ENCODE measurements at places on chromosomes 1 and 21.

DNA sequence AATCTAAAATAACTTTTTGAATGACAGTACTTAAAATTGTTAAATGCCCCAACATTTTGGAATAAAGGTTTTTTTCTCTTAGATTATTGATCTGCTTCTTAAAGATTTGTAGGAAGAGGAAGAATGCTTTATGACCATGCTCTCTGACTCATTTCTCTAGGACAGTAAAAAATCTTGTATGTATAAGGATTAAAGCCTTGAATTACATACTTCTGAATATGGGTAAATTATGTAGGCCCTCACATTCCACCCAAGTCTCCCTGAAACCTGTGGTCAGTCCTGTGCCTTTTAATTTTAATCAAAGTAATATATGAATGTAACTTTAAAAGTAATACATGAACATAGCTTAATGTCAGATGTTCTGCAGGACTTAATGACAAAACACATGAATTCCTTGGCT, 50.5 kb downstream of the ABCD3 start:
- DNase-seq = no peak

- DNase-seq = no peak
These were observed 66.1 kb downstream of the NCAM2 start for GRCh38 chr21:21064353-21064752.

GRCh38 chr1:23591460-23592208, 32.3 kb upstream of the ID3 start:
- DNase-seq = no peak

DNA sequence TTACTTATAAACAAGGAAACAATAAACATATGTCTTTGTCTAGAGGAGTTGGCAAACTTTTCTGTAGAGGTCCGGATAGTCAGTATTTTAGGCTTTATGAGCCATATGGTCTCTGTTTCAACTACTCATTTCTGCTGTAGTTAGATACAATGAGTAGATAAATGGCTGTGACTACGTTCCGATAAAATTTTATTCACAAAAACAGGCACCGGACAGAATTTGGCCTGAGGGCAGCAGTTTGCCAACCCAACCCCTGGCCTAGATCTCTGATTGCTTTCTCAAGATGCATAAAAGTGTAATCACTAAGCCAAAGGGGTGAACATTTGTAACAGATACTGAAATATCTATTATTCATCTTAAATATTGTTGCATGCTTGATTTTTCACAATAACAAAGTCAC, 123.1 kb upstream of the ESRRG start:
- no peak for DNase-seq

DNA sequence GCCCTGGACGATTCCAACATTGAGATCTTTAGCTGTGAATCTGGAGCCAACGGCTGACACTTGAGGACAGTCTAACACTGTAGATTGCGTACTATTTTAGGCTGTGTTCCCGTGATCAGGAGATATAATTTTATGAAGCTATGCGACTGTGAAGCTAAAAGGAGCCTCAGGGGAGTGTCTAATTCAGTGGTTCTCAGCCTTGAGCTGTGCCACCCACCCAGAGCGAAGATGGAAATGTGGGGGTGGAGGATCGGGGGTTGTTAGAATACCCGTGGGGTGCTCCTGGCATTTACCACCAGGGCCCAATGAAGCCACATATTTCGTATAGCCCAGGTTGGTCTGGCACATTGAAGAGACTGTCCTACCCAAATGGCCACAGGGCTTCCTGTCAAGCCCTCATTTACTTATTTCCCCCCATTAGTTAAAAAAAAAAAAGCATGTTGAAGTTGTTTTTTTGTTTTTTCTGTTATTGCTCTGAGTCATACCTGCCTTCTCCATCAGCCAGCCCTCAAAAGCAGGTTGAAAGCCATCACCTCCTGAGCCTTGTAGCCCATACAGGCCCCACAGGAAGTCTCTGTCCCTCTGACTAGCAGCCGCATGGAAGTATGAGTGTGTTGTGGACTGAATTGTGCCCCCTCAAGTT, 141.7 kb downstream of the GALNT2 start:
- no peak for DNase-seq

DNA sequence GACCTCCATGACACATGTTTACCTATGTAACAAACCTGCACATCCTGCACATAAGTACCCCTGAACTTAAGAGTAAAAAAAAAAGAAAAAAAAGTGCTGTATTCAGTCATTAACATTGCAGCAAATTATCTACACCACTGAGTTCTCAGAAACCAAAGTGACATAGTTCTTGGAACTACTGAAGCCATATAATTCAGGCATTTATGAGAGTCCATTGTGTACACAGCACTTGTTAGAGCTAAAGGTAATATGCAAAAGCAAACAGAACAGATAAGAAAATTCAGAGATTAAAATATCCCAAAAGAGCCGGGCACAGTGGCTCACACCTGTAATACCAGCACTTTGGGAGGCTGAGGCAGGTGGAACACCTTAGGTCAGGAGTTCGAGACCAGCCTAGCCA, 38.0 kb downstream of the F5 start:
- no peak for DNase-seq

GRCh38 chr1:22773981-22774832, 63.6 kb downstream of the EPHB2 start:
- DNase-seq = no peak

DNA sequence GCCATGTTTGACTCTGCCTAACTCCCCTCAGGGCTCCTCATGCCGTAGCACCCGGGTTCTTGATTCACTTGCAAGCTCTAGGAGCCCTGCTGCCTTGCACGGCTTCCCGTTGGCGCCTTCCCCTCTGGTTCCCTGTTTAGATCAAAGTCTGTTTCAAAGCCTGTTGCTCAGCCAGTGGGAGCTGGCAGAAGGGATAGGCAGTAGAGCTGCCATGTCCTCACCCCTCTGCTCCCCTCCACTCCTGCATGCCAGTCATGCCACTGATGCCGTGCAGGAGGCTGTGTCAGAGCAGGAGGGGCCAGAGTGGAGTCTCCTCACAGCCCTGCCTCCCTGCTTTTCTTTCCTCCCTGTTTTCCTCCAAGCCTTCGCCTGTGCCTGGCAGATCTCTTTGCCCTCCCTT, 26.5 kb downstream of the HMGCS2 start:
- no peak for DNase-seq

DNA sequence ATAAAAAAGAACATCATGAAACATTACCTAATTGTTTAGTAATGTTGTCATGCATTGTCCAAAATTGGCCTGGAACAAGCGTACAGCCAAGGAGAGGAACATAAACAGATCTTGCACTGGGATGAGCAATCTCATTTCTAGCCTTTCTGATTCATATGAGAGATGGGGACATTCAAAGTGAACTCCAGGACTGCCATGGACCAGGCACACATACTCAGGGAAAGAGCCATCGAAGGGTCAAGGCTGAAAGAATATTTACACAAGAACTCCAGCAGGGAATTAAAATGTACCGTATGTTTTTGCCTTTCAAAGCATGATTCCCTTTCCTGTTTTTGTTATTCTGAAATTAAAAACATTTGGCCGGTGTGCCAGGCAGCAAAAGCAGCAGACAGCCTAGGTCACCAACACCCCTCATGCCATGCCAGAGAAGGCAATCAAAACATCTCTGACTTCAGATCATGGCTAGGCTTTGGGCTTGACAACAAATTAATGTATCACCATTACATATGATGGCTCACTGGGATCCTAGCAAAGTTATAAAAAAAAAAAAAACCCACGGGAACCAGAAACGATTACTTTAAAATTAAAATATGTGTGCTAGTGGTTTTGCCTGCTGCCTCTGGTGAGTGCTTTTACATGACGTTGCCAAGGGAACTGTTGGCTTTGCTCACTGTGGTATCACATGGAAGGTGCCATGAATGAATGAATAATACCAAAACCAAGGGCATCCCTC, 159.8 kb downstream of the TGFBR3 start:
- DNase-seq = no peak

DNA sequence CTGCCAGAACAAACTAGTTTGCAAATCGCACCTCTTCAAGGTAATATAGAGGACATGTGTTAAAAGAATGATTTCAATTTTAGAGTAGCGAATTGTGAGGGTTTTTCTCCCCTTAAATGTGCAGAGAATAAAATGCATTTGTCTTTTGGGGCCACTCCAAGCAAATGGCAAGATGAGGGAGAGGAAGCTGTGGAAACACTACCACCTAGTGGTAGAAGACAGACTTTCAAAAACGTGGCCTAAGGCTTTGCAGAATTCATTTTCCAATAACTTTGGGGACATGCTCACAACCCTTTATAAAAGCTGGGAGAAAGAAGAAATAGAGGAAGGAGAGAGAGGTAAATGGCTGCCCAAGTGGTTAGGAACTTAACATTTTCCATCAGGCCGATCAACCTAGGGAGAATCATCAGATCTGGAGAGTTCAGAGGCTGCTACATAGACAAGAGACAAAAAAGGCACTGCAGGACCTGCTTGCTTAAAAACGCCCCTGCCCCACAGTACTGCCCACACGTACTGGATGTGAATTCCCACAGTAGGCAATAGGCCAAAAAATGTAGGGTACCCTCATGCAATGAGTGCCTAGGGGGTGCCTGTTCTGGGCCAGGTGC, 15.7 kb upstream of the RCAN1 start:
- no peak for DNase-seq

DNA sequence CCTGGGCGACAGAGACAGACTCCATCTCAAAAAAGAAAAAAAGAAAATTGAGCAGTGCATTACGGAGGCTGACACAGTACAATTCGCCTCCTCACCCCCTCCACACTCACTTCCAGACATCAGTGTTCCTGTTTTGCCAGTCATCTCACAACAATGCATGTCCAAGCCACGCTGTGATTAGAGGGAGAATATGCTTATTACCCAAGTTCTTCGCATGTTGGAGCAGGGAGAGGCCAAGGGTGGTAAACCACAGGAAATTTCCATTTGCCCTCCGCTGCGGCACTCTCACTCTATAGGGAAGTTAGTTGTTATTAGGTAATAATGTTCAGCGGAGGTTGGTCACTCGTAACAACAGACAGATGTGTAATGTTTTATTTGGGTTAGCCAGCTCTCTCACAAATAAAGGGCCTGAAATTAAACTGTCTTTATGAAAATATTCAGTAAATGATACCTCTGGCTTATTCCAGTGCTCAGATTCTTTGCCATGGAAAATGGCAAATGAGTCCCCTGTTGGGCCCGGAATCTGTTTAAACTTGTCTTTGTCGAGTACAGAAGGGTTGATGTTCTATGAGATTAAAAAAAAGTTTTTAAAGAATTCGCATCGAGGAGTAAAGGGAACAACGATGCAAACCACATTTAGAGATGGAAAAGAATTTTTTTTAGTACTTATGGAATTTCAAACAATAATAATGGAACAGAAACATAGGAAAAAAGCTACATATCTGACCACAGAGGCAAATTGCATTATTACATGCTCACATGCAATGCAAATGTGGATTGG, 33.1 kb downstream of the KCNJ15 start:
- DNase-seq = no peak

DNA sequence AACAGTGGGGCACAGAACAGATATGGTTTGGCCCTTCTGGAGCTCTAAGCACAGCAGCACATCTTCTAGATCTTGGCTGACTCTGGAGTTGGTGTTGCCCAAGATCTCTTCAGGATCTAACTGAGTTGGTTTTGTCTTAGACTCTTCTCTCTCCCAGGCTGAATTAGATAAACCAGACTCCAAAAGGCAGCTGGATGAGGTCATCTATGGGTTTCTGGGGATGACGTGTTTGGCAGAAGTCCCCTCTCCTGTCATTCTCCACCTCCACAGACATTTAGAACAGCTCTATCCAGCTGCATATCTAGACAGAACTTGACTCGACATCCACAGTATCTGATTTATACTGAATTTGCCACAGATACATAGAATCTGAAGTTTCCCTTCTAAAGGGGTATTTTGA, 75.3 kb downstream of the ST6GALNAC5 start:
- DNase-seq = no peak

GRCh38 chr1:39115271-39116110, 89.0 kb upstream of the MACF1 start:
- DNase-seq = no peak

- DNase-seq = no peak
These were observed 36.6 kb downstream of the SRRM1 start for GRCh38 chr1:24679725-24680124.

- no peak for DNase-seq
These were observed 1.2 kb upstream of the ABL2 start for GRCh38 chr1:179230721-179231120.

Measured in NCI-H1048 (cell line).